A673 (cell line): ENCODE measurements at places on chromosomes 16 and 17. TPM values are rescaled to one million over a fixed set of nuclear protein-coding genes. Genes with fewer than 3 reads are reported as not detected.

Gene GSDMA
- not detected in 2 replicates for total RNA-seq

Gene USB1
- 99.5 and 106 TPM in 2 replicates for total RNA-seq

Gene SEPTIN12
- not detected in 2 replicates for total RNA-seq

Gene KRTAP17-1
- not detected in 2 replicates for total RNA-seq

Gene TNFRSF13B
- total RNA-seq: not detected in 2 replicates

Gene LRRC36
- not detected in 2 replicates for total RNA-seq

Gene CFDP1
- total RNA-seq: 89.5 and 97.6 TPM in 2 replicates

Gene CDH11
- 297 and 319 TPM in 2 replicates for total RNA-seq

Gene PIMREG
- total RNA-seq: 90.5 and 107 TPM in 2 replicates

Gene NPIPA2
- total RNA-seq: 7.8 TPM in 2 replicates

Gene AOC2
- total RNA-seq: 1.2 and 1.4 TPM in 2 replicates

Gene CCDC92B
- total RNA-seq: 0.09 TPM in 1 of 2 replicates, not detected in the other

Gene TNFSF13
- total RNA-seq: 0.69 and 0.74 TPM in 2 replicates

Gene UTS2R
- 0.52 and 0.58 TPM in 2 replicates for total RNA-seq

Gene DDX52
- 27.7 TPM in 2 replicates for total RNA-seq

Gene KRTAP4-6
- not detected in 2 replicates for total RNA-seq

Gene KRT27
- not detected in 2 replicates for total RNA-seq

GRCh38 chr16:76303637-76304314 is 26.6 kb downstream of the CNTNAP4 start:
- DNase-seq: no peak

- DNase-seq: no peak
Observed at GRCh38 chr16:23080747-23081146, 68.5 kb downstream of the USP31 start.

DNA sequence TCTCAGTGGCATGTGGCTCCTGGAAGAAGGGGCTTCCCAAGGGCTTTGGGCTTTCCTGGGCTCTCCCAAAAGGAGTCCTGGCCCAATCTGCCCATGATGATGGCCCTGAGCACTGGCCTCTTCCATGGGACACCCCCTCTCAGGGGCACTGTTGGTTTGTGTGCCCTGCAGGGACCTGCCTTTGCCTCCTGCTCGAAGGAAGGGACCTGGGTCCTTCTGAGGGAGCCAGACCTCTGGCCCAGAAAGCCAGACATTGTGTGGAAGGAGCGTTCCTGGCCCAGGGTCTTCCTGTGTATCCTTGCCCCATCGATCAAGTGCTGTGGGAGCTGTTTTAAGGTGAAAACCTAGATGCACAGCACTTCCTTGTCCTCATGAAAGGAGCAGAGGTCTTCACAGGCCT is 1689.3 kb downstream of the TP53TG3F start:
- no peak for DNase-seq

GRCh38 chr16:50708373-50709060 is 15.1 kb downstream of the NOD2 start:
- no peak for DNase-seq

DNA sequence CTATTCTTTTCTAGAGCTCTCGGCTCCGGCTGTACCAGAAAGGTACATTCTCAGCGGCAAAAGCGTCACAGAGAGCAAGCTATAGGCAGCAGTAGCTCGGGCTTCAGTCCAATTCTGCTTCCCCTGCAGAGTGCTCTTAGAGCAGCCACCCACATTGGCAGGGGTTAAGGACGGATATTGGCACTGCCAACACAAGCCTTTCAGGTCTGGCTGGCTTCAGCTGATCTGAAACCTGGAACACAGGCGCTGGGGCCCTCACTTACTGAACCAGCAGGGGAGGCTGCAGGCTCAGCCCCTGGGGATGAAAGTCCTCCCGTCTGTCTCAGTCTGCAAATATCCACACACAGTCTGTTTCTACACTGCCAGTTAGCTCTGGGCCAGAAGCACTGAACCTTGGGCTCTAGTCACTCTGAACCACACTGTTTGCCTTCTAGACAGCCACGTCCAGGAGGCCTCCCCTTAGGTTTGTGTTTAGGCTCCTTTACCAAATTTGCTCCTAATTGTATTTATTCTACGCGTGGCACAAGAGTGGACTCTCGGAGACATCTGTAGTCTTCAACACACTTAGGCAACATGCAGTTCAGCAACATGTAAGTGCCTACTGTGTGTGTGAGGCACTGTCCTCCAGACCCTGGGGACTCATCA is 40.1 kb downstream of the HIC1 start:
- peak; percentile 52 for DNase-seq

- DNase-seq: no peak
Observed at GRCh38 chr17:49872754-49873377, 25.0 kb upstream of the TAC4 start.

DNA sequence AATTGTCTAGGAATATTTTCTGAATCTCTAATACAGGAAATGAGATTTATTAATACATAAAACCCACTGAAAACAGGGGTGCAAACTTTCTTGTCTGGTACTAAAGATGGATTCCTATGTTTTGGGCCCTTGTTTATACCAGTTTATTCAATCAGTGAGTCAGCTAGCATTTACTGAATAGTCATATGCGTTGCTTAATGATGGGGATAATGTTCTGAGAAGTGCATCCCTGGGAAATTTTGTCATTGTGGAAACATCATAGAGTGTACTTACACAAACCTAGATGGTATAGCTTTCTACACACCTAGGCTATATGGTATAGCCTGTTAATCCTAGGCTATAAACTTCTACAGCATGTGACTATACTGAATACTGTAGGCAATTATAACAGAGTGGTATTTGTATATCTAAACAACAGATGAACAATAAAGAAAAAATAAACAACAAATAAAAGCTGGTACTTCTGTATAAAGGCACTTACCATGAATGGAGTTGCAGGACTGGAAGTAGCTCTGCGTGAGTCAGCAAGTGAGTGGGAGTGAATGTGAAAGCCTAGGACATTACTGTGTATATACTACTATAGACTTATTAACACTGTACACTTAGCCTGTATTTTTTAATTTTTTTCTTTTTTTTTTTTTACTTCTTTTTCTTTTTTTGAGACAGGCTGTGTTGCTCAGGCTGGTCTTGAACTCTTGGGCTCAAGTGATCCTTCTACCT is 63.7 kb downstream of the SIAH1 start:
- DNase-seq: no peak

DNA sequence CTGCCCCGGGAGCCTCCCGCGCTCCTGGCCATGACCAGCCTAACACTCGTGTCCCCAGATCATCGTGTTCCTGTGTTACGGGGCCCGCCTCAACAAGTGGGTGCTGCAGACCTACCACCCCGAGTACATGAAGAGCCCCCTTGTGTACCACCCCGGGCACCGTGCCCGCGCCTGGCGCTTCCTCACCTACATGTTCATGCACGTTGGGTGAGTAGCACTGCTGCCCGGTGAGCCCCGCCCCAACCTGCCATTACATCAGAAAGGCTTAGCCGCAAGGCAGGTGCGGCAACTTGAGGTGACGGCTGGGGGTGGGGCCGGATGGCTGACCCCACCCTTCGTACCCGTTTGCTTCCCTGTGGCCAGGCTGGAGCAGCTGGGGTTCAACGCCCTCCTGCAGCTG is 1.4 kb downstream of the RHBDL1 start:
- no peak for DNase-seq

GRCh38 chr17:30256756-30257506 is 21.4 kb upstream of the SLC6A4 start:
- DNase-seq: no peak

DNA sequence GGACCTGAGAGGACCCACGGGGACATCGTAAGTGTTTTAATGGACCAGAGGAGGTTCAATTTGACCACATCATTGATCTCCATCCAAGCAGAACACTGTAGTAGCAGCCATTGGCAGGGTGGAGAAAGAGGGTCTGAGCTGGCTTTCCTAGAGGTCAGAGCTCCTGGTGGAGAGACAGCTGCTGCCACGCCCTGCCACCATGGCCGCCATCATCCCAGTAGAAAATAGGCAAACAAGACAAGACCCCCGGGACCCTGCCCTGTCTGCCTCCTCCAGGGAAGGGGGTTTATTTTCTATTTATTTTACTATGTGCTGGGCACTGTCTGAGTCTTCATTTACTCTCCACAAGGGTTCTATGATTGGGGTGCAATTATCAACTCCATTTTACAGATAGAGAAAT is 11.4 kb upstream of the ITGA3 start:
- no peak for DNase-seq

GRCh38 chr17:17902376-17902775 is 65.6 kb upstream of the SREBF1 start:
- no peak for DNase-seq

DNA sequence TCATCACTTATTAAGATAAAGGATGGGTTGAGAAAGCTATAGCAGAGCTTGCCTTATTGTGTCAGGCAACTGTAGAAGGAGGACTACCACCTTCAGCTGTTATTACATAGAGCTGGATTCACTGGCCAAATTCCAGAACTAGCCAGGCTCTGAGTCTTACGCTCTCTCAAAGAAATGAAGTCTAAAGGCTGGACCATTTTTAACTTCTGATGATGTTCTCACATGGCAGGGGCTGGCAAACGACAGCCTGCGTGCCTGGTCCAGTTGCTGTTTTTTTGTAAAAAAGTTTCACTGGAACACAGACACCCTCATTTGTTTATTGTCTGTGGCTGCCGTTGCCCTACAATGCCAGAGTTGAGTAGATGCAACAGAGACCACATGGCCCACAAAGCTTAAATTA is 21.2 kb downstream of the TRAF4 start:
- DNase-seq: no peak

GRCh38 chr16:77579351-77579891 is 142.9 kb upstream of the NUDT7 start:
- DNase-seq: no peak
